Epithelial cell of proximal tubule (primary cell): ENCODE measurements at places on chromosomes 7 and 10. TPM values are rescaled to one million over a fixed set of nuclear protein-coding genes. Genes with fewer than 3 reads are reported as not detected.

Gene SYT15
- 0.14 TPM in 1 of 2 replicates, not detected in the other for total RNA-seq

Gene CYP26A1
- total RNA-seq = not detected in 2 replicates

Gene TEX36
- total RNA-seq = not detected in 2 replicates

Gene FKBP9
- 72.0 and 137 TPM in 2 replicates for total RNA-seq

Gene HIPK2
- total RNA-seq = 45.1 and 46.4 TPM in 2 replicates

Gene CLCN1
- total RNA-seq = not detected in 2 replicates

Gene FAM25C
- total RNA-seq = 7.0 TPM in 1 of 2 replicates, not detected in the other

Gene MYPN
- 0.36 and 0.98 TPM in 2 replicates for total RNA-seq

Gene TLL2
- 3.3 and 6.7 TPM in 2 replicates for total RNA-seq

DNA sequence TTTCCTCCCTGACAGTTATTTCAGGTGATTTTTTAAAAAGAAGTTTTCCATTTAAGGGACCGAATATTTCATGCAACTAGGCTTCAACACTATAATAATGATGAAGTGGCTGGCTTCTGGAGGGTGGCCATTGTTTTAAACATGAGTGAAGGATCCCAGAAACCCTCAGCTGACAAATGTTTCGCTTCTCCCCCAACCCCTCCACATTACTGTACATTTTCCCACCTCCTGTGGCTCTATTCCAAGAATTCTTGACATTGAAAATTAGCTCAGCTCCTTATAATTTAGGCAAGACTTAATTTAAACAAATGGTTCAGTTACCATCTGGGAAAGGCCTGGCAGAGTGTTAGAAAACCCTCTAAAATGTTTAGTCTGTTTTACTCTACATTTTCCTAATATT, 129.9 kb upstream of the CDCA7L start:
- no peak for DNase-seq

- DNase-seq = no peak
Measured at GRCh38 chr7:71208881-71209280, 76.9 kb downstream of the GALNT17 start.

DNA sequence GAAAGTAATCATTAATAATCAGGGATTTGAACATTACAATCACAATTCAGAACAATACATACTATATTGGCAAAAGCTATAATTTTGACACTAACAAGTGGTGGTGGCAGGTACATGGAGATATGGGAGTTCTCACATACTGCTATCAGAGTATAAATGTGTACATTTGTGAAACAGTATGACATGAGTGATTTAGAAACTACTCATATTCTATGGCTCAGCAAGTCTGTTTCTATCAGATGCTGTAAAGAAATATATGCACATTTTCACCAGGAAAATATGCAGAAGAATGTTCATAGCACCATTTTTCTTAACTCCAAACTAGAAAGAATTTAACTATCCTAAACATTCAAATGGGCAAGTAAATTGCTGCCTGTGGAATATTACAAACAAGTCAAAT, 620.0 kb downstream of the SH2D4B start:
- no peak for DNase-seq

DNA sequence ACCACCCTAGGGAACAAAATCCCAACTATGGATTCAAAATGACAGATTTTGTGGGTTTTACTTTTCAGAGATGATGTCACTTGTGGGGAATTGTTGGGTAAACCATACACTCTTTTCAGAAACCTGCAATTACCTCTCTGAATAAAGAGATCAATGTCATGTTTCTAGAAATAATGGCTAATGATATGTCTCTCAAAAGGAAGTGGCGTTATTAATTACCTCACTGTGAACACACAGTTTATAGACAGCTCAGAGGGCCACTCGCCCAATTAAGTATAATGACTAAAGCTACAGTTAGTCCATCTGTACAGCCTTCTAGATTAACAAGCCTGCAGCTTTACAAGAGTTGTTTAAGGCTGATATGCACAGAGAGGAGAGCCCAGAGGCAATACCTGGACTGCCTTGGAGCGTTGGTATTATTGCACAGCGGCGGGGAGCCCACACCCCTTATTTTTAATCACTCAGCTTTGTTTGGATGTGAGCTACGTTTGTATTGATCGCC, 79.5 kb downstream of the RAB11FIP2 start:
- DNase-seq = no peak

GRCh38 chr7:30221764-30222163, 62.6 kb upstream of the ZNRF2 start:
- DNase-seq = no peak

GRCh38 chr10:62738916-62739315, 65.6 kb upstream of the ADO start:
- DNase-seq = peak; percentile 41

DNA sequence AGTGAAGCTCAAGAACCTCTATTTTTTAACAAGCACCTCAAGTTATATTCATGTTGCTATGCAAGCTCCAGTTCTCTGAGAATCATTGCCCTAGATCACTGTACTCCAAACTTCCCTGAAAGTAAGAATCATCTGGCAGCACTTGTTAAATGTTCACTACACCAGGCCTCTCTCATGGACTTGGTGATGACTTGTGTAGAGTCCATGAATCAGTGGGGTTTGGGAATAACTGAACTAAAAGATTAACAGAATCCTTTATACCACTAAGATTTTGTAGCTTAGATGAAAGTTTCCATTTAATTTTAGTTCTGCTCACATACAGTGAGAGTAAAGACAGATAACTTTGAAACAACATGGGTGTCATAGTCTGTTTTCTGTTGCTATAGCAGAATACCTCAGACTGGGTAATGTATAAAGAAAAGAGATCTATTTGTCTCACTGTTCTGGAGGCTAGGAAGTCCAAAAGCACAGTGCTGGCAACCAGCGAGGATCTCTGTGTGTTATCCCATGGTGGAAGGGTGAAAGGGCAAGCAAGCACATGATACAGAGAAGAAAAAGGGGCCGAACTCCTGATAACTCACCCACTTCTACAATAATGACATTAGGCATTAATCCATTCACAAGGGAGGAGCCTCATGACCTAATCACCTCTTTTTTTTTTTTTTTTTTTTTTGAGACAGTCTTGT, 27.9 kb upstream of the AOAH start:
- DNase-seq = peak; percentile 52

GRCh38 chr7:5519515-5519928, 95.9 kb upstream of the TNRC18 start:
- no peak for DNase-seq
